Stimulated activated CD8-positive, alpha-beta memory T cell treated with anti-CD3 and anti-CD28 coated beads, Interleukin-12 subunit alpha, Interleukin-12 subunit beta, amount 100 ng/mL, for 4 hours (primary cell): ENCODE measurements at places on chromosomes 6 and 20.

DNA sequence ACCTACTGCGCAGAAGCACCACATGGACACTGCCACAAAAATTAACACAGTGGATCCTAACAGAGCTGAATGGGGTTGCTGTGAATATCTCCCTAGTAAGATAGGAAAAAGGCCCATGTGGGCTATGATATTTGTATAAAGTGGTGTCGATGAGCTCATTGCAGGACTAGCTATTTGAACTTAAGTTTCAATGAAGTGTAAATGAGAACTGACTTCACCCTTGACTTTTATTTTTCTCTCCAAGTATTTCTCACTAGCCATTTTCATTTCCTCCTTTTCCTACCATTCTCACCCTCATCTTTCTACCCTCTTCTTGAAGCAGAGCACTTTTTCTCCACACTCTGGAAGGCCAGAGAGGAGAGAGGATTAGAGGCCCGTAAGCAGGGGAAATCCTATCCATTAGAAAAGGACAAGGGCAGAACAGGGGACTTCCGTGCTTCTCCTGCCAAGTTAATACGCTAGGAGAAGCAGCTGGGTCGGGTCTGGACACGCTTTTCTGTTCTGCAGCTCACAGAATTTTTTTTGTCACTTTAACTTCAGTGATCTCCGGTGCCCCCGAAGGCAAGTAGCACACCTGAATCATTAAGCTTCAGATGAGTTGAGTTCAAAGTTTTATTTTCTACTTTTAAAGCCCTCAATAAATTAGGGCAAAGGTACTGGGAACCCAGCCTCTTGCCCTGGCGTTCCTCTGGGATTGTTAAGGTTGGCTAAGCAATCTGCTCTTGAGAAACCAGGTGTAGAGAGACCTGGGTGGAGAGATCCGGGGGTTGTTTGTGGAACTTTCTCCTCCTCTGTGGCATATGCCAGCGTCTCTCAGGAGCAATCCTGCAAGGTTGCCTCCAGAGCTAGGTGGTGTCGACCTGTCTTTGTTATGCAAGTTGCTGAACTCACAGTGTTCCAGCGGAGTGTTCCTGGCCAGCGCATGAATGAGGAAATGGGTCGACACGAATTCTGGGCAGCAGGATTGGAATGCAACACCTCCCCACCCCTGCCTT lies 56.2 kb upstream of the ARID1B start:
- DNase-seq, result no peak

GRCh38 chr6:6218759-6219085 lies 101.7 kb downstream of the F13A1 start:
- no peak for DNase-seq

DNA sequence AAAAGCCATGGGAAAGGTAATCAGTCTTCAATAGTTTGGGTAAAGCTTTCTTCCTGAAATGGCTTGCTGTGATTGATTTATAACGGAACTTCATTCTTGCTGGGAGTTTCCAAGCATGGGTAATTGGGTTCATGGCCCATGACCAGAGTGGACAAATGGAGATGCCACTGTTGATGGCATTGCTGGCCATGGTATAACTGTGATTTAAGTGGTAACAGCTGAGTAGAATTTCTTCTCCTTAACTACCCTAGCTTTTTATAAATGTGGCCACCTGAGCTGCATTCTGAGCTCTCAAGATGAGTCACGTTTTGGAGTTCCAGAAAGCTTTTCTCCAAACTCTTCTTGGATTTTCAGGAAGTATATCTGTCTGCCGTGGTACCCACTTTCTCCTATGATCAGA lies 39.9 kb upstream of the SNRPB2 start:
- DNase-seq, result no peak

DNA sequence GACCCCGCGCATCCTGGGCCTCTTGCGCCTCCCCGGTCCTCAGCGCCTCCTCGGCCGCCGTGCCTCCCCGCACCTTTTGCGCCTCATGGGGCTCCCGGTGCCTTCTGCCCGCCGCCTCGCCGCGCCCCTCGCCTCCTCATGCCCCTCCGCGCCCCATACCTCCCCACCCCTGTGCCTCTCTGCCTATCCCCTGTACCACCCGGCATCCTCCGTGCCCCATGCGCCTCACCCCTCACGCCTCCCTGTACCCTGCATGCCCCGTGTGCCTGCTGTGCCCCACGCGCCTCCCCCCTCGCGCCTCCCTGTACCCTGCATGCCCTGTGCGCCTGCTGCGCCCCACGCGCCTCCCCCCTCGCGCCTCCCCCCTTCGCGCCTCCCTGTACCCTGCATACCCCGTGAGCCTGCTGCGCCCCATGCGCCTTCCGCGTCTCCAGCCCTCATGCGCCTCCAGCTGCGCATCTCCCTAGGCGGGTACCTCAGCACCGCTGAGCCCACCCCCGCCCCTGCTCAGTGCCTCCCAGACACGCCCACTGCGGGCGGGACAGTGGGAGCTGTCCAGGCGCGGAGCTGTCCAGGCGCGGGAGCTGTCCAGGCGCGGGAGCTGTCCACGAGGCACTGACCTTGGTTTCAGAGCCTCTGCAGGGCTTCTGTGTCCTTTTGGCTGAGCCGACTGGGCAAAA lies 37.1 kb downstream of the IGF2R start:
- DNase-seq, result no peak

DNA sequence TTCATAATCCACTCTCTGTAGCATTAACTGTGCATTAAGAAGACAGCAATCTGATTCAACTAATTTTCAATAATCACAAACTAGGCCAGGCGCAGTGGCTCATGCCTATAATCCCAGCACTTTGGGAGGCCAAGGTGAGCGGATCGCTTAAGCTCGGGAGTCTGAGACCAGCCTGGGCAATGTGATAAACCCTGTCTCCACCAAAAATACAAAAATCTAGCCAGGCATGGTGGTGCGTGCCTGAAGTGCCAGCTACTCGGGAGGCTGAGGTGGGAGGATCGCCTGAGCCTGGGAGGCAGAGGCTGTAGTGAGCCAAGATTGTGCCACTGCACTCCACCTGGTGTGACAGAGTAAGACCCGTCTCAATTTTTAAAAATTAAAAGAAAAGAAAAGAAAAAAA lies 29.5 kb downstream of the SERPINB9 start:
- DNase-seq, result no peak

DNA sequence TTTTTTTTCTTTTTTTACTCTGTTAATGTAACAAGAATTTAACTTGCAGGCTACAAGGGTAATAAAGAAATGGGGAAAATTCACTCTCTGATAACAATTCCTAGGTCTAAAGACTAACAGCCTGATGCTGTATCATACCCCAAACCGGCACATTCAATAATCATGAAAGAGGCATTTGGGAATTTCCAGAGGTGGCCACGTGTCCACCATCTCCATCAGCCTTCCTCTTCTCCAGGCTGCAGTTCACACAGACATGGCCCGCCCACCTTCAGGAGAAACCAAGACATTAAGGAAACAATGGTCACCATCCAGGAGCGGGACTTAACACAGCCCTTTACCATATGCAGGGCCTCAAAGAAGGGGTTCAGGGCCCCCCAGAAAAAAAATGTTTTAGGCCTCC lies 44.8 kb downstream of the PDE10A start:
- no peak for DNase-seq

- no peak for DNase-seq
Observed at GRCh38 chr20:19624221-19624965, 133.7 kb upstream of the RIN2 start.

DNA sequence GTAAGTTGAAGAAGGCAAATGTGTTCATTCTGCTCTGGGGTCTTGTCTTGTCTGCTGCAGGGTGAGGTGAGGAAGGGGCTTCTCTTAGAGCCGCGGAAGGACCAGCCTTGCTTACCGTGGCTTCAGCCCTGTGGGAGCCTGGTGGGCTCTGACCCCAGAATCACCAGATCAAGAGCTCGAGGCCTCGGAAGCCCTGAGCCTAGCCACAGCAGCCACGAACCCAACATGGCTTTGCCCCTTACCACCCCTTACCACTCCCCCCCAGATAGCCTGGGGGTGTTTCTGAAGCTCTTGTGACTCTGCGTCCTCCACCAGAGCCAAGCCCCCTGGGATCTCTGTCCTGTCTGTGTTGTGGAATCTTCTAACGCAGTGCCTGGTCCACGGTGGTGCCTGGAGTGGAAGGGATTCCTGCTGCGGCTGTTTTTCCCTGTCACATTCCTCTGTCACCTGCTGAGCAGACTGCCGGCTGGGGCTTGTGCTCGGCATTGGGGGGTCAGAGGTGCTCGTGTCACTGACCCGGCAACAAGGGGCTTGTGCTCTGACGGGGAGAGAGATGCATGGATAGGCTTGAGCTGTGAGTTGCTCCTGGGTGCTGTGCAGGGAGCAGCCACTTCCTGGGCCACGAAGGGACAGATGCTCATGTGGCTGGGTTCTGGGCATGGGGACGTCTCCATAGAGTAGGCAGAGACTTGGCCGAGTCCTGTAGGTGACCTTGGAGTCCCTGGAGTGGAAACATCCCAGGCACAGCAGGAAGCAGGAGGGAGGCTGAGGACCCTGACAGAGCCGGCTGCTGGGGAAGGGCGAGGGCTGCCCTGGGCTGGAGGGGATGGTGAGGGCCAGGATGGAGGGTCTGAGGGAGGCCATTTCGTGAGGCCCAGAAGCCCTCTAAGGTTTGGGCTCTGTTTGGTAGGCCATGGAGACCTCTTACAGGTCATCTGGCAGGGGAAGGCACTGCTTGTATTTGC lies 316.0 kb downstream of the QKI start:
- DNase-seq, result no peak

GRCh38 chr20:22414305-22414742 lies 170.0 kb downstream of the FOXA2 start:
- no peak for DNase-seq

- DNase-seq, result no peak
Observed at GRCh38 chr6:128515550-128516513, 4.6 kb downstream of the PTPRK start.

DNA sequence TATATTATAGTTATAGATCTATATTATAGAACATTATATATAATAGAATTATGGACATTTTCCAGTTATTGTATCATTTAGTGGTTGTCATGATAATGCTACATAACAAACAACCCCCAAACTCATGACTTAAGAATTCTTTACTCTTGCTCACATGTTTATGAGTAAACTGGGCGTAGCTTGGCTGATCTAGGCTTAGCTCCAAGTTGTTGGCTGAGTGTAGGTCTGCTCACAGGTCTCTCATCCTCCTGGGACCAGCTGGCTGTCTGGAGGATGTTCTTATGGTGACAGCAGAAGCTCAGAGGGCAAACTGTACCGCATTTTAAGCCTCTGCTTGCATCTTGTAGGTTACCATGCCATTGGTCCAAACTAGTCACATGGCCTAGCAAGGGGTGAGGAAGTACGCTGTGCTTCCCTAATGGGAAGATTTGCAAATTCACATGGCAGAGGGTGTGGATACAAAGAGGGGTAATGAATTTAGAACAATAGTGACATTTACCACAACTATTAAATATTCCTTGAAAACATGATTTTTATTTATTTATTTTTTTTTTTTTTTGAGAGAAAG lies 34.2 kb downstream of the ARHGAP40 start:
- no peak for DNase-seq

DNA sequence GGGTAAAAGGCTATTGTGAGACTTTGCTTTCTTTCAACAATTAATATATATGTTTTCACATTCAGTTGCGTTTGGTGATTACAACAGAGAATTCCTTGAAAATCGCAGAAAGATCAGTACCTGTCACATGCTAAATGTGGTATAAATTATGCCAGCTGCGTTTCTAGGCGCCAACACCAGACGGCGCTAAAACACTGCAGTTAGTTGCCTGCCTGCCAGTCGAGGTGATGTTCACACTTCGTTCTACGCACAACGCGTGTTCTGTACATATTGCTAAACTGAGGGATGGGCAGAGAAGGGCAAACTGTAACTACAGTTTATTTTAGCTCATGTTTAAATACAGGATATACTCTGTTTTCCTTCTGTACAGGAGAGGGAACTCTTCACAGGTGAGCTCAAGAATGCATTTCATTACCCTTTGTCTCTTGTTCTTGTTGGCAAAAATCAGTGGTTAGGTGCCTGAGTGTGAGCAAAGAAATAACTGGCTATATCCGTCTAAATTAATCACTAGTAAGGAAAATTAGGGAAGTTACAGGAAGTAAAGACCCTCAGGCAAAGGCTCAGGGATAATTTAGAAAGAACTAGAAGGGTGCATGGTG lies 100.1 kb upstream of the RGS17 start:
- no peak for DNase-seq

DNA sequence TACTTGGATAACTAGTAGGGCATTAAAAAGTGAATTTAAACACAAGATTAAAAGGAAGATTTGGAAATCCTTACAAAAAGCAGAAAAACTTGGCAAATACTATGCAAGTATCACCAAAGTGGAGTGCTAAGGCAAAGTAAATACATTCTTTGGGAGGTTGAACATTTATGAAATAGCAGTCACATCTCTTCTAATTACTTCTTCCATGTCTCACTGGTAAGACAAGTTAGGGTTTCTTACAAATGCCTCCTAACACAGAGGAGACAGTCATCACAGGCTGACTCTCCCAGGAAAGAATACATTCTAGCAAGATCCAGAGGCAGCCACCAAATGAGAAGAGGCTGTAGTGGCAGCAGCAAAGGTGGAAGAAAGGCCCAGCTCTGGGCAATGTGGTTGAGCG lies 298.2 kb downstream of the BTBD9 start:
- DNase-seq, result no peak
